ENCODE measurements at places on chromosomes 6 and 20.

- no peak for ATAC-seq
These were observed 188.6 kb downstream of the GJA10 start for GRCh38 chr6:90082847-90083246.

DNA sequence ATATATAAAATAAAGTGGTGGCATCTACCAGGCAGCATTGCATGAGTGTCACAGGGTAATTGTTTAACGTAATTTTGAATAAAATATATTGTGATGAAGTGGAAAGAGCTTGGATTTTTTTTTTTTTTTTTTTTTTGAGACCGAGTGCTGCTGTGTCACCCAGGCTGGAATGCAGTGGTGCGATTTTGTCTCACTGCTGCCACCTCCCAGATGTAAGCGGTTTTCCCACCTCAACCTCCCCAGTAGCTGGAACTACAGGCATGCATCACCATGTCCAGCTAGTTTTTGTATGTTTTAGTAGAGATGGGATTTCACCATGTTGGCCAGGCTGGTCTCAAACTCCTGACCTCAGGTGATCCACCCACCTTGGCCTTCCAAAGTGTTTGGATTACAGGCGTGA is 81.1 kb upstream of the SMIM8 start:
- ATAC-seq = no peak

GRCh38 chr6:31122791-31123706 is 2.8 kb upstream of the CDSN start:
- ATAC-seq = no peak

DNA sequence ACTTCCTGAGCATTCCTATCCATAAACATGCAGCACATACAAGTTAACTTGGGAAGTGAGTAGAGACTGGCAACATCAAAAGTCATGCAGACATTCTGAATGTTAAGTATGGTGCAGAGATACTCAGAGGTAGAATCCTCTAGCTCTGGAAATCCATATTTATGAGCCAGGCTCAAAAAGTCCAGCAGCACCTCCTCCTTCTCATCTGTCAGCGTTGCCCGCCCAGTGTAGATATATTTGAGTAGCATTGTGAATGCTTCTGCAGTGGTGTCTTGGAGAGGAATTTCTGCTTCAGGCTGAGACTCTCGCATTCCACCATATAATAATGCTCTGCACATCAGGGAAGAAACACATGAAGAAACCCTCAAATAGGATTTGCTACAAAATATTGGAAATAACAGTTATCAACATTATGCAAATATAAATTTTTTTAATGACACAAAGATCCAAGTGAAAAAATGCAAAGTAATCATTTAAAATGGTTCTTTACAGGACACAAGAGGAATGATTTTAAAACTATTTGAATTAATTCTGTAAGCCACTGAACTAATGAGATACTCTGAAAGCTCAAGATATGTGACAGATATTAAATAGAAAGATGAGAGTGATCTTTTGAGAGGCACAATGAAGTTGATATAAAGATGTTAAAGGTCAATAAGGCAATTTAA is 45.6 kb downstream of the BTBD9 start:
- ATAC-seq = no peak

DNA sequence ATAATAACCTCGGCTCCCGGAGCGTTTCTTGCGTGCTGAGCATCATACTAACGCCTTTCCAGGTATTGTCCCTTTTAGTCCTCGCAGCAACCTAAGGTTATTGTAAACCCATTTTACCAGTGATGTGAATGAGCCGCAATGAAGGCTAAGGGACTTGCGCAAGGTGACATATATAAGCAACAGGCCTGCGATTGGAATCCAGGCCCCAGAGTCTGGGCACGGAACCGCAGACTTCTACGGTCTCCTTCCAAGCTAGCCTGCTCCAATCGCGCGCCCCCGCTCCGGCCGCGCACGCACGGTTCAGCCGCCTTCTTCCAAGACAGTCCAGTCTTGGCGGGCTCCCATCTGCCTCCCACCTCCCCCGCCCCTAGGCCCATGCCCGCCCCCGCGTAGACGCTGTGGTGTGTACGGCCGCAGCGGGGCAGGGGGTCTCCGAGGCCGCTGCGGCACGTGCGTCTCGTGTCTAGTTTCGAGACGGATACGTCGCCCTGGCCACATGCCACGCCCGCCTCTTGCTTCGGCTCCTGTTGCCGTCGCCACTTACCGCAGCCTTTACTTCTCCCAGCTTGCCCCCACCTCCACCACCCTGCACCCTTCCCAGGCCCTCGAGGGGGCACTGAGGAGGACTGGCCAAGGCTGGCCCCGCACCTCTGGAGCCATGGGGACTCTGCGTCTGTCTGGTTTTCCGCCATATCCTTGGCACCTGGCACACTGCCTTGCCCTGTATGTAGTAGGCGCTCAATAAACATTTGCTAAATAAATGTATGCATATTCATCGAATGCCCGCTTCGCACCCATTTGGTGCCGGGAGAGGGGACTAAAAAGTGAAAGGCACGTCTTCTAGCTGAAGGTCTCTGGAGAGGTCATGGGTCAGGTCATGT is 855 bp upstream of the GFOD1 start:
- no peak for ATAC-seq

- ATAC-seq = no peak
These were observed 112.2 kb upstream of the ARMC2 start for GRCh38 chr6:108736002-108736361.

- ATAC-seq = no peak
These were observed 18.1 kb downstream of the BPI start for GRCh38 chr20:38321959-38322598.

- no peak for ATAC-seq
These were observed 190.9 kb downstream of the SASH1 start for GRCh38 chr6:148533309-148534107.
